ENCODE measurements at places on chromosomes 2 and 18.

DNA sequence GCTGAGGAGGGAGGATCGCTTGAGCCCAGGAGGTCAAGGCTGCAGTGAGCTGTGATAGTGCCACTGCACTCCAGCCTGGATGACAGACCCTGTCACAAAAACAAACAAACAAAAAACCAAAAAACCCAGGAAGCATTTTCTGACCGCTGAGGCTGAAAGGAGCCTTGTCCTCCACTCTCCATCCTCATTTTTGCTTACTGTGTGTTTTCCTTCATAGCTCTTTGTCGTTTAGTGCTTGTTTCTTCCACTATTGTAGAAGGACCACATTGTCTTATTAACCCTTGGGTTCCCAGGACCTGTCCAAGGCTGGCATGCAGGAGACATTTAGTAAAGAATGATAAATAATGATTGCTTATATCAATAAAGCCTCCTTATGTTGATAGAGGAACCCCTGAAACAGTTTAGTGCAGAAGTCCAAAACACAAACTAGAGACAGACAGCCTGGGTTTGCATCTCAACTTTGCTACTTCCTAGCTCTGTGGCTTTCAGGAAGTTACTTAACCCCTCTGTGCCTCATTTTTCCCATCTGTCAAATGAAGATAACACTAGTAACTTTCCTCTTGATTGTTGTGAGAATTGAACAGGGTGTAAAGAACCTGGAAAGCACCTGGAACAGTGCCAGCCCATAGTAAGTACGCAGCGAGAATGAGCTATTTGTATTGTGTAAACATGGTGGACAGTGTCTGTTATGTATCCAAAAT, 126.0 kb downstream of the LPIN1 start:
- DNase-seq: no peak

- DNase-seq: no peak
Measured at GRCh38 chr2:177052471-177052870, 160.1 kb upstream of the HNRNPA3 start.

- DNase-seq: no peak
Measured at GRCh38 chr2:74746480-74746879, 87.4 kb upstream of the HK2 start.

DNA sequence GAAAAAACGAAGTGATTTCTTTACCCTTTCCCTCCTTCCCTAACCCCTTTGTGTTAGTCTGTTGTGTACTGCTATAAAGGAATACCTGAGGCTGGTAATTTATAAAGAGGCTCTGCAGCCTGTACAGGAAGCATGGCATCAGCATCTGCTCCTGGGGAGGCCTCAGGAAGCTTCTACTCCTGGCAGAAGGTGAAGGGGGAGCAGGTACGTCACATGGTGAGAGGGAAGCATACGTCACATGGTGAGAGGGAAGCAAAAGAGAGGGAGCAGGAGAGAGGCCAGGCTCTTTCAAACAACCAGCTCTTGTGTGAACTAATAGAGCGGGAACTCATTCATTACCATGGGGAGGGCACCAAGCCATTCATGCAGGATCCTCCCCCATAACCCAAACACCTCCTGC, 126.2 kb downstream of the CAPN13 start:
- no peak for DNase-seq

- DNase-seq: no peak
Measured at GRCh38 chr18:825891-826585, 14.0 kb upstream of the YES1 start.

GRCh38 chr2:134258684-134259388, 5.0 kb downstream of the MGAT5 start:
- DNase-seq: peak; percentile 41

DNA sequence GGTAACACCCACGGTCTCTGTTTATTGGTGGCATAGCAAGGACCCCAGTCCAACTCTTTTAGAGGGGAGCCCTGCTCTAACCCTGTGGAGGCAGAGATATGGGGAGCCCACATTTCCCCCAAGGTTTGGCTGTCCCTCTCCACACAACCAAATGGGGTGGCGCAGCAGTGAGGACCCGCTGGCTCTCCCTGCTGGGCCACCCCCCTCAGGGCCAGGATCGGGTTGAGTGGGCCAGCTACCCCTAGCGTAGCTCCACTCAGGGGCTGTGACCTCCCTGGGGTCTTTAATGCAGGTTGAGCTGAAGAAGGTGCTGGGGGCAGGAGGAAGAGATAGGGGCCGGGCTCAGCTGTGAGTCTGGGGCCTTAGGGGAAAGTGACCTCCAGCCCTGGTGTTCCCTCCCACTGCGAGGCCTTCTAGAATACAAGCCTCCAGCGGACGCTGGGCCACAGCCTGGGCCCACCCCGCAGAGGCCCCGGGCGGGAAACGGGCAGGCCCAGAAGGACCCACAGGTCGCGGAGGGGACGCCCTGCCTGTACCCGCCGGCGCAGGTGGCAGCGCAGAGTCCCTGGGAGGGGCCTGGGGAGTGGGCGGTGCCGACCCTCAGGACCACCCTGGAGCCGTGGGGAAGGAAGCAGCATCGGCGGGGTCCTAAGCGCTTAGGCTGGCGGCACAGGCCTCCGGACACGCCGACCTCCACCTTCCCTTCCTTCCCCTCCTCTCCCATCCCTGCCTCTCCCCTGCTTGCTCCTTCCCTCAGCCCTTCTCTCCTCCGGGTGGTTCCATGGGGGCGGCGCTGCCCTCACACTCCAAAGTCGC, 9.6 kb downstream of the CROCC2 start:
- no peak for DNase-seq

DNA sequence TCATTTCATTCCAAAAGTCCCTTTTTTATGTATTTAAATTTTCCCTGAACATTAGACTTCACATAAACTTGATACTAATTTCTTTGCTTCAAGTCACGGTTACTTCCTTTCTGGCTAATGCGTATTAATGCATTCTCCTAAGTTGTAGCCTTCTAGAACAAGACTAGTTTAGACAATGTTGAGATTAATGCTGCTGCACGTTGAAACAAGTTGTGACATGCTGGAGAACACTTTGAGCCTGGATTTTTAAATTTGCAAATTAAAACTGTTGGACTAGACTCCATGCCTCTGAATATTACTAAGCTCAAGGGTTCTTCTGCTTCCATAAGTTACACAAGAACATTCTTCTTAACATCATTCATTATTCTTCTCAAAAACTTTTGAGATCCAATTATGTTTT, 29.1 kb downstream of the ID2 start:
- DNase-seq: no peak

DNA sequence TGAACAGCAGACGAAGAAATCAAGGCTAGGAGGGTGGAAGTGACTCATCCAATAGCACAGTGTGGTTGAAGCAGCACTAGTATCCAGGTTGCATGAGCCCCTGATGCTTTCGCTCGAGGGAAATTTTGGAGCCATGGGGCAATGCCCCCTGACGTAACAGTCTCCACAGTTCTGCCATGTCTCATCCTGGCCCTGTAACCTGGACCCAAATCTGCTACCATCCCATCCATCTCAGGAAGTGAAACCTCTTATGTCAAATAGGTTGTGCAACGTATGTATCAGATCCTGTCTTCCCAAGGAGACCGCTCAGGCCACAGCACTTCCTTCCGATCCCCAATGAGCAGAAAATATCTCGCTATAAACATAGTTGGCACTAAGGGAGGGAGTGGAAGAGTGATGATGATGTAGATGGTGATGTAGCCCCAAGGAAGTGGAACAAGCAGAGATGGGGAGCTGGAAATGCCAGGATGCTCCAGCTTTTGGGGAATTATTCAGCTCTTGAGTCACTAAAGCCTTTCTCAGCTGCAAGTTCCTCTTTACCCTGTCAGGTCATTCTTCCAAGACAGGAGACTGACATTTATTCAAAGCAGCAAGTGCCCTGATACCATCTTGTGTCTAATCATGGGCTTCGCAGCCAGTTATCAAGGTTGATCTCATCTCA, 3.0 kb upstream of the IL1B start:
- no peak for DNase-seq

DNA sequence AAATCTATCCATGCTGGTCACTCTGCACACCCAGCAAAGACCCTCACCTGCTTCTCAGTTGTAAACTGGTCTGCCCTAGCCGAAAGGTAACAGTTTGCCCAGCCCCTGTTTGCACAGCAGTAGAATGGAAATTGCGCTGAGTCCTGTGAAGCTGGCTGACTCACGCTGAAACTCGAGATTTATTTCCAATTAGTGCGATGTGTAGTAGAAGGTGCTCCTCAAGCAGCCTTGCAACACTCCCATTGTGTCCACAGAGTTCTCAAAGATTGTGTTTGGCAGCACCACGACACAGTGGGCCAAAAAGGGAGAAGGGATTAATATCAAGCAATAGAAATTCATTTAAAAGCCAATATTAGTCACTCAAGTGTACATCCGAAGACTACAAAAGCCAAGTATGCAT, 21.7 kb upstream of the APCDD1 start:
- DNase-seq: no peak

- DNase-seq: no peak
Measured at GRCh38 chr2:234310166-234310565, 186.7 kb downstream of the ARL4C start.

- no peak for DNase-seq
Measured at GRCh38 chr2:126826491-126826890, 72.2 kb upstream of the TEX51 start.

- no peak for DNase-seq
Measured at GRCh38 chr2:26945991-26946750, 24.3 kb upstream of the MAPRE3 start.
